Peyer's patch (tissue), 4 donors: ENCODE measurements at places on chromosomes 6 and 20. TPM values are rescaled to one million over a fixed set of nuclear protein-coding genes. Genes with fewer than 3 reads are reported as not detected.

MOG gene
- total RNA-seq = not detected

PTCHD4 gene
- total RNA-seq = not detected

CTAGE9 gene
- not detected for total RNA-seq

TNF gene
- total RNA-seq = not detected

TFAP2C gene
- total RNA-seq = not detected

PRSS16 gene
- 29.4 TPM for total RNA-seq

TRIM31 gene
- total RNA-seq = 9.9 TPM

OR12D3 gene
- total RNA-seq = not detected

COL21A1 gene
- total RNA-seq = not detected

DNPH1 gene
- 138 TPM for total RNA-seq

RIPPLY2 gene
- total RNA-seq = not detected

SASH1 gene
- 28.9 TPM for total RNA-seq

OPRL1 gene
- total RNA-seq = 0.27 TPM

FAM209B gene
- total RNA-seq = not detected

RAET1G gene
- total RNA-seq = not detected

ATRN gene
- 14.9 TPM for total RNA-seq

LPA gene
- 0.94 TPM for total RNA-seq

TRERF1 gene
- total RNA-seq = 28.1 TPM

CPNE5 gene
- 1.7 TPM for total RNA-seq

CSTF1 gene
- 4.8 TPM for total RNA-seq

COL11A2 gene
- total RNA-seq = 0.54 TPM

RIMS1 gene
- 5.0 TPM for total RNA-seq

ABRACL gene
- 75.1 TPM for total RNA-seq

CDK19 gene
- 14.6 TPM for total RNA-seq

CRYBG1 gene
- 66.4 TPM for total RNA-seq

SRF gene
- total RNA-seq = 23.5 TPM

FAM217A gene
- total RNA-seq = not detected

CFAP206 gene
- total RNA-seq = not detected

NELFE gene
- 48.9 TPM for total RNA-seq

HS3ST5 gene
- not detected for total RNA-seq

ADGRF5 gene
- 9.9 TPM for total RNA-seq

NKX2-4 gene
- total RNA-seq = not detected

ZNF165 gene
- 4.5 TPM for total RNA-seq

GCNT2 gene
- total RNA-seq = 78.3 TPM

TTPAL gene
- 8.7 TPM for total RNA-seq

HLA-DOA gene
- 0.95 TPM for total RNA-seq

IP6K3 gene
- total RNA-seq = 1.3 TPM

EYS gene
- total RNA-seq = 1.5 TPM

EYA4 gene
- not detected for total RNA-seq

EFHC1 gene
- 20.0 TPM for total RNA-seq

LHFPL5 gene
- not detected for total RNA-seq

MRPS10 gene
- 14.3 TPM for total RNA-seq

PYGB gene
- total RNA-seq = 95.4 TPM
